Stimulated activated naive CD8-positive, alpha-beta T cell treated with anti-CD3 and anti-CD28 coated beads, Interleukin-15, amount 100 ng/mL, for 72 hours (primary cell): ENCODE measurements at places on chromosomes 7 and 10.

DNA sequence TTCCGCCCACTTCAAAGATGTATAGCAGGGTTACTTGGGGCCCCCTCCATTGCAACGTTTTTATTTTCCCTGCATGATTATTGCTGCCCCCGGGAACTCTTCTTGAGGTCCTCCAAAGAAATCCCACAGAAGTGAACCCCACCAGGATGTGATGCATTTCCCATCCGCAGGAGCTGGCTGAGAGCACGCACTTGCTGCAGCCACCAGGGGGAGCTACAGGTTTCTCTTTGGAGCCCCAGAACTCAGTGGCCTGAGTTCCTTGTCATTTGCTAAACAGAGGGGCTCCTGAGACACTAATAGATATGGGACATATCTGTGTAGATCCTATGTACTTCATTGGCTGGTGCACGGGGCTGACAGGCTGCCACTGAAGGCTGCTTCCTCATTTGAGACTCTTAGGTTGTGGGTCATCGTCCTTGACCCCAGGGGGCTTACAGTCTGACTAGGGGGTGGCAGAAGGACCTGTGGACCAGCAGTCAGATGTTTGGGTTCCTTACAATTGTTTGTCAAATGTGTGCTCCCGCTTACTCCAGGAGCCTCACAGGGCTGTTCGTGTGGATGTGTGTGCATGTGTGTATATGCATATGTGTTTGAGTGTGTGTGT is 52.3 kb upstream of the ENO4 start:
- DNase-seq: peak; percentile 62

DNA sequence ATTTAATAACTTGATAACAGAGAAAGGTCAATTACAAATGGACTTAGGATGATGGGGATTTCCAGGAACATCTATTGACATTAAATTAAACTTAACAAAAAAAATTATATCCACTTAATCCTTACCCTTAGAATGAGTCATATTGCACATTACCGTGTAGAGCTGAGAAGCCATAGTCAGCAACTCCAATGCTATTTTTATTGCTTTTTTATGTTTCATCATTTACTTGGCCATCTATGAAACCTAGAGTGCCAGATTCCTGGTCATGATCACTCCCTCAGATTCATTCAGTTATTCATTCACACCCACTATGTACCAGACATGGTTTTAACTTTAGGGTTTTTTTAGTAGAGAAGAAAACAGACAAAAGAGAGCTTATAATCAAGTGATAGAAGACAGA is 1180.4 kb downstream of the CNTNAP2 start:
- DNase-seq: no peak

DNA sequence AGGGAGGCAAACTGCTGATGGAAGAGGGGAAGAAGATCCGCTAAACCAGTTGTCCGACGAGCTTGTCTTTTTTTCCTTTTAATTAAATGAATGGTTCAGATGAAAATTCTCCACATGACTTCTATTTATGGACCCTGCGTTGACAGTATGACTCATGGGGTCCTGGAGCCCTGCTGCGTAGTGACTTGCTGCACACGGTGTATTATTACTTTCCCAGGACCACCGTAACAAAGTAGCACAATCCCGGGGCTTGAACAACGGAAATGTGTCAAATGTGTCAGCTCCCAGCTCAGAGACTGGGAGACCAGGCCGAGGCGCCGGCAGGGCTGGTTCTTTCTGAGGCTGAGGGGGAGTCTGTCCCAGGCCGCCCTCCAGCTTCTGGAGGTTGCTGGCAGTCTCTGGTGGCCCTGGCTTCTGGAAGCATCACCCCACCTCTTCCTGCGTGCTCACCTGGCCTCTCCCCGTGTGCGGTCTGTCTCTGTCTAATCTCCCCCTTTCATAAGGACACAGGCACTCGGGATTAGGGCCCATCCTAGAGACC is 33.8 kb upstream of the MNX1 start:
- no peak for DNase-seq

- no peak for DNase-seq
These were observed 268.6 kb downstream of the KLF6 start for GRCh38 chr10:3516234-3516922.

DNA sequence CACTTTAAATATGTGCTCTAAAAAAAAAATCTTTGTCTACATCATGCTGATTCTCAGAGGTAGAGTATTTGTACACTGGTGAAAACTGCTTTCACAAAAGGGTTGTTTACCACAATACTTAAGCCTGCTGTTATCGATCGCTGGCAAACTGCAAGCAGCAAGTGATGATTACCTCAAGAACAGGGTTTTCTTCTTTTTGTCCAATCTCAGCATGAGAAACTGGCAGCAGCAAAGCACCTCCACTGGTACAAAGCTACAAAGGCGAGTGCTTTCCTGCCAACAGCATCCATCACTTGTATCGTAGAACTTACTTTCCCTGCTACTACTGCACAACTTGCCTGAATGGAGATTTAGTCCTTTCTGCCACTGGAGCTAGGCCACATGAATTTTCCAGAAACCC is 276.5 kb downstream of the DGKB start:
- no peak for DNase-seq

DNA sequence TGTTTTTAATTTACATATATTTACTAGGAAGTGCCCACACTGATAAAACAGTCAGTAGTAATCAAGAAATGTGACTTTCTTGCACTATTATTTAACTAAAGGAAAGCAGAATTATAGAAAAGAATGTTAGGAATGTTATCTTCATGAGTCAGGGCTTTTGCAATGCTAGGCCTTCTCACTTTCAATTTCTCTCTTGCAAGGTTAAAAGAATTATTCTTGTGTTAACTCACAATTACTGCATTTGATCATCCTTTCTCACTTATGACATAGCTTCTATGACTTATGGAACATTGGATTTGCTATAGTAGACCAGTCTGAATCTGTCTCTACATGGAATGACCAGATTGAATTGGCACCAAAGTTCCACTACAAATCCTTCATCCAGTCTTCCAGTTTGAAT is 192.4 kb downstream of the SDK1 start:
- no peak for DNase-seq

DNA sequence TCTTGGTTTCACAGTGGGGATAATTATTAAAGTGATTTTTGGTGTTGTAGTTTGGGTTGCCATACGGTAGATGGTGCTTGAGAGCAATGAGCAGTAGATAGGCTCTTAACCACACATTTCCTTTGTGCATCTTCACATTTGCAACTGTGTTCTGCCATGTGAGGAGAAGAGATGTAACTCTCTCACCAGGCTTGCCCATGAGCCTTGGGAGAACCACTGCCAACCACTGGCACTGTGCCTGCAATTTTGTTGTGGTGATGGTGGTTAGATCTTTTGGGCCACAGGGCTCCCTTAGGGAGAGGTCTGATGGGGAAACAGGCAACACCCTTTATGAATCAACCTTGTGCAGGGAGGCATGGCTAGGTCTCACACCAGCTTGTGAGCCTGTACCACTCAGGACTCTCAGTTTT is 204.3 kb downstream of the CCDC7 start:
- no peak for DNase-seq

- no peak for DNase-seq
These were observed 942 bp downstream of the TRAPPC14 start for GRCh38 chr7:100157334-100158228.

DNA sequence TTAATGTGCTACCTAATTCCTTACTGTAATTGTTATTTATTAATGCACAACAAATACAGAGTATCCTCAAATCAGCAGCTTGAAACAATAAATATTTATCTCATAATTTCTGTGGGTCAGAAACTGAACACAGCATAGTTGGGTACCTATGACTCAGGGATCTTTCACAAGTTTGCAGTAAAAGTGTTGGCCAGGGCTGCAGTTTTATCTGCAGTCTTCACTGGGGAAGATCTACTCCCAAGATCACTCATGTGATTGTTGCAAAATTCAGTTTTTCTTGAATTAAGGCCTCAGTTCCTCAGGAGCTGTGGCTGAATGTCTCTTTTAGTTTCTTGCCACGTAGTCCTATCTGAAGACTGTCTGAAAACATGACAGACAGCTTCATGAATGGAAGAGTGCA is 237.8 kb downstream of the ZWINT start:
- no peak for DNase-seq

DNA sequence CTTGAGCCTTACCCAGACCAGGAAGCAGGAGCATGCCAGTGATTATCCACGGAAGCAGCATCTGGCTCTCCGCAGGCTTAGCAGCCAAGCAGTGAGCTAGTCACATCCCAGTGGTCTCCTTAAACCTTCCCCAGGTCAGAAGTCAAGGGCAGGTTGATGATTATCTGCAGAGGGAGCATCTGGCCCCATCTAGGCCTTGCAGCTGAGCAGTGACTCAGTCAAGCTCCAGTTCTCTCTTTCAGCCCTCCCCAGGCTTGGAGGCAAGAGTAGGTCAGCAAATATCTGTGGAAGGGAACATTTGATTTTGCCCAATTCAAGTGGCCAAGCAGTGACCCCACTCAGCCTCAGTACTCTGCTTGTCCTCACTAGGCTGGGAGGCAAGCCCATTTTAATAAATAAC is 61.6 kb downstream of the ANKRD7 start:
- DNase-seq: no peak

- peak; percentile 29 for DNase-seq
These were observed 11.1 kb downstream of the PKD1L1 start for GRCh38 chr7:47937065-47937687.

DNA sequence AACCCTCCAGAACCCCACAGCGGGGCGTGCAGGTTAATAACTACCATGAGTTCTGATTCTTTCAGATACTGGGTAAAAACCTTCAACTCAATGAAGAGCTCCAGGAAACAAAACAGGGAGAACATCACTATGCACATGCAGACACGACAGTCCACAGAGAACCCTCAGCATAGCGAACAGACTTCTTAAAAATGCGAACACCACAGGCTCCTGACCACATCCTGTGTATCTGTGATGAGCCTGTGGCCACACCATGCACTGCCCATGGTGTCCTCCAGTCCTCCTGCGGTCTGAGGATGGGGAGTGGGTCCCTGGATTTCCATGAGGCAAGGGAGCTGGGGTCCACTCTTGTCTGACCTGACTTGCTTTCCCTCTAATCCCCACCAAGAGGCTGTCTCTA is 107.2 kb downstream of the COBL start:
- DNase-seq: no peak

- no peak for DNase-seq
These were observed 170.2 kb upstream of the HABP2 start for GRCh38 chr10:113382691-113383090.

DNA sequence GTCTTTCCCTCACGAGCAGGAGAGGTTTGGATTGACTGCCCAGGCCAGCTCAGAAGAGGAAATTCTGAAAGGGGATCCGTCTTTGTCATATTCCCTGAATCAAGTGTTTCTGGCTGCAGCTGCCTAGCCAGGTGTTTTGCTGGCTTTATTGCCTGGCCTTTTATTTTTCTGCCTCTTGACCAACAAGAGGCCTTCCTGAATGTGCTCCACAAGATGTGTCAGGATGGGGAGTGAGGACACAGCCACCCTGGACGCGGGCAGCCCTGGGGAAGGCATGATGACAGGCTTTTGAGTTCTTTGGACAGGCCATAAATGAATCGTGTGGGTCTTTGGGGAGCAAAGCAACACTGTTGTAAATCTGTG is 163.6 kb downstream of the CAMK1D start:
- no peak for DNase-seq

- no peak for DNase-seq
These were observed 17.0 kb upstream of the TIAL1 start for GRCh38 chr10:119613741-119614140.

DNA sequence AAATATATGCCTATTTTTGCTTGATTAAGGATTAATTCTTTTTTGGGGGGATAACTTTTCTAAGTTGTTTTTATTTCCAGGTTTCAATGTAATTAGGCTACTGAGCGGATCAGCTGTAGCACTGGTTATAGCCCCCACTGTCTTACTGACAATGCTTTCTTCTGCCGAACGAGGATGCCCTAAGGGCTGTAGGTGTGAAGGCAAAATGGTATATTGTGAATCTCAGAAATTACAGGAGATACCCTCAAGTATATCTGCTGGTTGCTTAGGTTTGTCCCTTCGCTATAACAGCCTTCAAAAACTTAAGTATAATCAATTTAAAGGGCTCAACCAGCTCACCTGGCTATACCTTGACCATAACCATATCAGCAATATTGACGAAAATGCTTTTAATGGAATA is 1.0 kb downstream of the LRRTM3 start:
- no peak for DNase-seq

DNA sequence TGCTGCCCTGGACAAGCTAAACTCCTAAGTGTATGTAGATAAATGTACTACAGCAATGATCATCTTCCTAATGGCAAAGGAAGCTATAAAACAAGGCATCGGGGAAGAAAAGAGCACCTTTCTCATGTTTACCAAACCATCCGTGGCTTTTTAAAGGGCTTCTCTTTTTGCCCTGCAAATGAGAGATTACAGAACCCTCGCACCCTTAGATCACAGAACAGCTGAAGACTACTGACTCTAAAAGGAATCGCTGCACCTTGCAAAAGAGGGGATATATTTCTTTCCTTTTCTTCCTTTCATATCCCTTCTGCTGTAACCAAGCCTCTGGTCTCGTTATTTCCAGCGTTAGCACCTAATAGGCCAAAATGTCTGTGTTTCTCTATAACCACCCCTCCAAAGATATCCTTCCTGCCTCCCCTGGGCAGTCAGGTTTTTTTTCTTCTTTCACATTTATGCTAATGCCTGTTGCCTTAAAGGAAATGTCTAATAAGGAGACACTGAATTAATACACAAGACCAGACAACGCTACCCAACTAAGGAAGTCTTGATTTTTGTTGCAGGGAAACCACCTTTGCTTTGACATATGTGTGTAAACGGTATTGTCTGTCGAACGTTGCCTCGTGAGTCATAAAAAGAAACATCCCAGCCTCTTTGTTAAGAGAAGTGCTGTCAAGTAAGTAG is 10.5 kb downstream of the ST8SIA6 start:
- peak; percentile 25 for DNase-seq

DNA sequence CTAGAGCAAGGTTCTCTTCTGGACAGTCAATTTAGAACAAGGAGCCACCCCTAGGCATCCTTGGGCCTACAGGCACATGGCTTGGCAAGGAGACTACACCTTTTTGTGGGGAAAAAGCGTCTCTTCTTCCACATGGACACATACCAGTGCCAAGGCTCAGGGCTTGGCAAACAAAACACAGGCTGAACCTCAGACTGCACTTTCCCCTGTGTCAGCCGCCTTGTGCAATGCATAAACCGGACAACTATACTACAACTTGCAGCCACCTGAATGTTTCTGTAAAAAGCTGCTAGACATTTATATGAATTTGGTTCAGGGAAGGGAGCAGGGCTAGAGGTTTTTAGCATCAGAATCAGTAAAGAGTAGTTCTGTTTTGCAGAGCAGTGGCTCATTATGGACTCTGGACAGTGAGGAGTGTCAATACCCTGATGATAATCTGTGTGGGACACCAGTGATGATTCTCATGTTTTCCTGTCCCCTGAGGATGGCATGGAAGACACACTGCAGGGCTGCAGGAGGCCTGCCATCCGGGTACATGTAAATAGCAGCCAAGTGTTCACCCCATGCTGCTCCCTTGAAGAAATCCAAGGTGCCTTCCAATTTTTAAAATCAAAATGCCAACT is 118.9 kb downstream of the GATA3 start:
- DNase-seq: no peak

- DNase-seq: no peak
These were observed 116.0 kb upstream of the PCGF5 start for GRCh38 chr10:91104193-91105041.

DNA sequence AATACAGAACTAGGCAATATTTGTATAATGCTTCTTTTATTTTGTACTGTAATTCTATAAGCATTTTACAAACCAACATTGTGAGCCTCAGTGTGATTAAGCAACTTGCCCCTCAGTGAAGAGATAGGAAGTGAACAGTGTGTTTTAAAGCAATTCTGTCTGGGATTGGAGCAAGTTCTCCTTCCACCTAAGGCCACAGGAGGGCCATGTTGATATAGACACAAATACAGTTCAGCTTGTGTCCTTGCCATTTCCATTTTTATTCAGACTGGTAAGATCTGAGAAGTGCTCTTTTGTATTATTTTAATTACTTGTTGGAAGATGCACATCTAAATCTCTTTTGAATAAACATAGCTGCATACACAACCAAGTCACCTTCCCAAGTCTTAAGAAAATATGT is 416.3 kb upstream of the COBL start:
- no peak for DNase-seq
